ENCODE measurements at places on chromosomes 2 and 18.

DNA sequence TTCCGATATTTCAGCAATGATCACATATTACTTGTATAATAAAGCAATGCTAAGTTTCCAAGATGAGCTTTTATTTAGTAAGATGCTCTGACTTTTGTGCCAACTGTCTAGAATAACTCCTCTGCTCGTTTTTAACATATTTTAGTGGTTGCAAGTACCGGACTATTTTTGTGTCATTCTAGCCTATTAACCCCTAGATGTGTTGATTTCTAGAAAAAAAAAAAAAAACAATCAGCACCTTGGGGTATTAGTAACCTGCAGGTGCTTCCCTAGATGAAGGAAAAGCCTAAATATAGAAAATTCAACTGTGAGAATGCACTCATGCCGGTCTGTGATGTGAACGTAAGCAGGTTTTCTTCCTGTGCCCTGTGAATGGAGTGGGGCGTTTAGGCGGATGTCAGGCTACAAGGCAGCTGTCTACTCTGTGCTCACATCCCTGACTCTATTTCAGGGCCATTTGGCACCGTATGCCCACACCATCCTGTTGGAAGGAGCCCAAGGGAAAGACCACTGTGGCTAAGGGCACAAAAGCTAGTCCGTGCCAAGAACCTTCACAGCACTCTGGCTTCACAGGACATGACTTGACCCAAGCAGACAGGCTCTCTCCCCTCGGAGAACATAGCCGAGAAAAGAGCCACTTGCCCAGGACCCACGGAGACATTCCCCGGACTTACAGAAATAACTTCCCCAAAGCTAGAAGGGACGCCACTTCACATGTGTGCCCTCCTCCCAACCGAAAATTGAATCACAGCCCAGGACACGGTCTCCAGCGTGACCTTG lies 60.9 kb upstream of the AGAP1 start:
- DNase-seq, result peak; percentile 16

DNA sequence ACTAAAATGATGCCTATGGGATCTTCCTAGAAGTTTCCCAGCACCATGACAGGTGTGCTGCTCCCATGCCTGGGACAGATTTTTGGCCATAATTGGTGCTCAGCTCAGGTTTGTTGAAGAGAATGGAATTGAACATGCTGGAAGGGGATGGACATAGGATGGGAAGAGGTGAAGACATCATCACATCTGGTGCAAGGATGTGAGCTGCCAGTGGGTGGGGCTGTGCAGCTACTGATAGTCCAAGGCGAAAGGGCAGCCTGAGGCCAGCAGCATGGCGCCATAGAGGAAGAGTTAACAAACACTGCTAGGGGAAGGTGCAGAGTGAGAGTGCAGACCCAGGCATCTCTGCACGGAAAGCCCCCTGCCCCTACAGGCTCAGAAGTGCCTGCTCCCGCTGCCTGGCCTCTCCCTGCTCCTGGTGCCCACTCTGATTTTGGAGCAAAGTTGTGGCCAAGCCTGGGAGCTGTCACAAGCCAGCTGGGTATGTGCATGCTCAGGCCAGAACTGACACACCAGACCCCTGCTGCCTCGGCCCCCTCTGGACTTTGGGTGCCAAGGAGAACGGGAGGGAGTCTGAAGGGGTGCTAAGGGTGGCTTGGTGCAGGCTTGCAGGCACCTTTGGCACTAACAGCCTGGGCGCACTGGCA lies 178.6 kb downstream of the ZBTB7C start:
- peak; percentile 76 for DNase-seq

GRCh38 chr2:125543968-125544514 lies 1111.9 kb upstream of the GYPC start:
- no peak for DNase-seq

DNA sequence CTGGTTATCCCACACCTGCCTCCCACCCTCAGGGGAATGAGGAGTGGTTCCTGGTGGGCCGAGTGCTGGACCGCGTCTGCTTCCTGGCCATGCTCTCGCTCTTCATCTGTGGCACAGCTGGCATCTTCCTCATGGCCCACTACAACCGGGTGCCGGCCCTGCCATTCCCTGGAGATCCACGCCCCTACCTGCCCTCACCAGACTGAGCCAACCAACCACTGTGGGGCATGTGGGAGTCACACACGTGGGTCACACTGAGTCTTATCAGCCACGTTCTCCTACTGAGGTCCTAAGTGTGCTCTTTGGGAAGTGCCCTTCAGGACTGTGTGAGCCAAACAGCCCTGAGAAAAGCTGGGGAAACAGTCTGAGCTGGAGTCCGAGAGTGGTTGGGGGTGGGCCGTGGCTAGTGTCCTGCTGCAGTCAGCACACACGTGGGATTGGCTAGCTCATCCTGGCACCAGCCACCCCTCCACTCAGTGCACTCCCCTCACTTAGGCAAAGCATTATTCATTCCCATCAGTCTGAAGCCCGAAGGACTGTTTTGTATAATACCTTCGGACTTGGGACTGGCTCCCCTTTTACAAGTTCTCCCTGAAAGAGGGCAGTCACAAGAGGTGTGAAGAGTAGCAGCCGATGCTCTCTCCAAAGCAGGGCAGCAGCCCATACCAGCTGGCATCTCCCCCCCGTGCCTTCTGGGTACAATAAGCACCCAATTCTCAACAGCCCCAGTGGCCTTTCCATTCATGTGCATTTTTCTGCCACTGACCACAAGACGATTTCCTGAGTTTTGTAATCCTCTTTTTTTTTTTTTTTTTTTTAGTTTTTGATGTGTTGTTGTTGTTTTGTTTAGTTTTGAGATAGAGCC lies 4.6 kb downstream of the TIGD1 start:
- DNase-seq, result no peak

GRCh38 chr2:226978300-226978699 lies 142.4 kb downstream of the RHBDD1 start:
- no peak for DNase-seq

DNA sequence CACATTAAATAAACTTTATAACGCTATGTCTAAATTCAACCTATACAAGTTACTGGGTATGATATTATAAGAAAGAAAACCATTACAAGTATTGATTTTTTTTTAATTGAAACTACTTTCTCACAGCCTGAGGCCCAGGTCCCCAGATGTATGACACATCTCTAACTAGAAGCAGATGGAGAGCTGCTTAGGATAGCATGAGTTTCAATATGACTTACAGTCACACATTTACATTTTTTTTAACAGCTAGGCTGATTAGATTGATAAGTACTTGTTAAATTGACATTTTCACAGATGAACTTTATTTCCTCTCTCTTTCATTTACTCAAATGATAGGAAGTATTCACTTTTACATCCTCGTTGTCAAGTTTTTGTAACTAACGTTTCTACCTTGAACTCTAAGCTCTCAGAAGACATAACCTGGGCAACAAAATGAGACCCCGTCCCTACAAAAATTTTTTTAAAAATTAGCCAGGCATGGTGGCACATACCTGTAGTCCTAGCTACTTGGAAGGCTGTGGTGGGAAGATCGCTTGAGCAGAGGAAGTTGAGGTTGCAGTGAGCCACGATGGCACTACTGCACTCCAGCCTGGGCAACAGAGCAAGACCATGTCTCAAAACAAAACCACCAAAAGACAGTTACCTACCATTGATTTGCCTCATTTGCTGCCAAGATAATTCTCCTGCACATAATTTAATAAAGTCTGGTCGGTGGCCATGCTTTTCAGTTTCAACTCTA lies 52.4 kb downstream of the STK39 start:
- no peak for DNase-seq

DNA sequence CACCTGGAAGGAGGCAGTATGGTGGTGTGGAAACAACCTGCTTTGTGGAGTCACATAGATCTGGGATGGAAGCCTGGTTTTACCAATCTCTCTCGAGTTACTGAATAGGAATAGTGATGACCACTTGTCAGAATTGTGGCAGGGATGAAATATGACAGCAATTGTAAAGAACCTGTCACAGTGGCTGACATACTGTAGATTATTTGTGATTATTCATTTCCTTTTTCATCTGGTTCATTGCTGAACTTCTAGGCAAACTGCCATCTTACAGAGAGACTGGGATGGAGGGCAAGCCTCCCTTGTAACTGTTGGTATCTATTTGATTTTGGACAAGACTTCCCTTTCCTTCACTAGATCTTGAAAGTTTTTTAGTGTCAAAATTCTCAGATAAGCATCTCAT lies 42.0 kb downstream of the FMNL2 start:
- no peak for DNase-seq

DNA sequence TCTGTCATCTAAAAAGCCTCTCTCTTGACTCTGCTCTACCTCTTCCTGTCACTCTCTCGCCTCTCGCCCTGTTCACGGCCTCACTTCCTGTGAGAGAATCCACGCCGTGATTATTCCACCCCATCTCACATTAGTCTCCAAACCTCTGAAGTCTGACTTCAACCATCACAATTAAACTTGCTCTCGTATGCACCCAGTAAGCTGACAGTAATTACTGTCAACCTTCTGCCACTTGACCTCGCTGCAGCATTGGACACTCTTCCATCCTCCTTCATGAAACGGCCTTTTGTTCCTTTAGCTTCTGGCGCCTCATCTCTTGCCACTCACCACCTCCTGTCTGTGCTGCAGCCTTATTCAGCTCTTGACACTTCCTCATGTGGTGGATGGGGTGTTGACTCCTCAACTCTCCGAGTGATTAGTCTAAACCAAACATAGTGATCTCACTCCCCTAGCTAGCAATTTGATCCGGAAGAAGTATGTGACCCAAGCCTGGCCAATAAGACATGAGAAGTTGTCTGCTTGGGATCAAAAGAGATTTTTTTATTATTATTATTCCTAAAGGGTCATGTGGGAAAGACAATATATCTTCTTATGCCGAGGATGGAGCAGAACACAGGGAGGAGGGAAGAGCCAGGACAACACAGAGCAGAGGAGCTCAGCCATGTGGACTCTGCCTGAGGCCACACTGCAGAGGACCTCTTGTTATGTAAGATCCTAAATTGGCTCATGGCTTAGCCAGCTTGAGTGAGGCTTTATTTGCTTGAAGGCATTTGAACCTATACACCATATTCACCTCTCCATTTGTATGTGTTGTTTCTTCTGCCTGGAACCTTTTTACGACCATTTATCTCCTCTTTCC lies 38.4 kb upstream of the MYO1B start:
- DNase-seq, result no peak

GRCh38 chr2:28583899-28584553 lies 88.2 kb downstream of the PLB1 start:
- no peak for DNase-seq

- DNase-seq, result no peak
Measured at GRCh38 chr18:31203096-31203793, 40.6 kb upstream of the DSC1 start.

DNA sequence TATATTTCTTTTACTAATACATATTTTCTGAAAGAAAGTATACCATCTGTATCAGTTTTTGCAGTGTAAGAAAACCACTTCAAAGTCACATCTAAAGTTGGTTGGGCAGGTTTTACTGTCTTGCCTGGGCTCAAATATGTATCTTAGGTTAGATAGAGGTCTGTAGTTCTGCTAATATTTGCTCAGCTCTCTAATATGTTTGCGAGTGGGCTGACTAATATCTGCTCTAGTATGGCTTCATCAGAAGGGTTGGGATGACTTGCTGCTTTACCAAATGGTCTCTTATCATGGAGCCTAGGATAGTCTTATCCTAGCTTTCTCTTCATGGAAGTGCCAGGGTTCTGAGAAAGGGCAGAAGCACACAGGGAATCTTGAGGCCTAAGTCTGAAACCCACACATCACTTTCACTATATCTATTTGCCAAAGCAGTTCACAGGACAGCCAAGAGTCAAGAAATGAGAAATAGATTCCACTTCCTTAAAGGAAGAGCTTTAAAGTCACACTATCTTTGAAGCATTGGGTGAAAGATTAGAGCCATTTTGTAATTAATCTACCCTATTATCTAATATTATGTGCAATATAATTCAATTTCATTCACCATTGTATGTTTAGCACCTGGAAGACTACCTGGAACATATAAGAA lies 610.0 kb downstream of the KCNJ3 start:
- DNase-seq, result no peak

DNA sequence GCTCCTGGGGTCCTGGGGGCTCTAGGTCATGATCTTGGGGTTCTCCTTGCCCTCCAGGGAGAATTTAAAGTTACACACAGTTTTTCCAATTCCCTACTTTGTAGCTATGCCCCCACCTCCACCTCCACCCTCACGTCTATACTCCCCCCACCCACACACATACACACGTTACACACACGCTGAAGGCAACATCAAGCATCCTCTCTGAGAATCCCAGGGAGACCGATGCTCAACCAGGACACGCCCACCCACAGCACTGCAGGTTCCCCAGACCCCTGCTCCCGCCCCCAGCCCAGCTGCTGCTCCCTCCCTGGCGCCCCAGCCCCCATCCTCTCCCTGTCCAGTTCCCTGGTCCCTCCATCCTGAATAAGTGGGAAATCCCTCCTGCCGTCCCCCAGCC lies 6.4 kb upstream of the TNS1 start:
- DNase-seq, result peak; percentile 71

DNA sequence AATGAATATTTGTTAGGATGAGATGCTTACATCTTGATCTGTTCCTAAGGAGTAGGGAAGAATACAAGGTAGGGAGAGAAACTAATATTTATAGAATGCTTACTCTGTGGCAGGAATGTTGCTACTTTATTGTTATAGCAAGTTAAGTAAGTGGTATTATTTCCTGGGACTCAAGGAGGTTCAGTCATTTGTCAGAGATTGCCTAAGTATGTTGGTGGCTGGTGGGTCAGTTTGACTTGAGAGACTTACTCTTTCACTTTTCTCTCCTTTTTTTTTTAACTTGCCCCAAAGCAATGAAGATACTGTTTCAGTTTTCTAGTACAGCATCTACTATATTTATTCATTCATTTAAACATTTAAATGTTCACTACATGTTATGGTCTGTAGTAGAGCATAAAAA lies 209.2 kb upstream of the STON1 start:
- DNase-seq, result no peak

DNA sequence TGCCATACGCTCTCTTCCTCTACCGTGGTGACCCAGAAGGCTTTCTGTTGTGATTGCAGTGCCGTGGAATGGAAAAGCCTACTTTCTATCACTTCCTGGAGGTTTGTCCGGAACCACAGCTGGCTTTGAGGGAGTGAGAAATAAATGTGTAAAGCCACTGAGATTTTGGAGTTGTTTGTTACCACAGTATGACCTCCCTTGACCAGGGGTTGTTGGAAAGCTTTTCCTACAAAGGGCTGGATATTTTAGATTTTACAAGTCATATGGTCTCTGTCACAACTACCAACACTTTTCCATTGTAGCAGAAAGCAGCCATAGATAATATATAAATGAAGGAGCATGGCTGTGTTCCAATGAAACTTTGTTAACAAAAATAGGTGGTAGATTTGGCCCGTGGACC lies 70.3 kb downstream of the VAPA start:
- no peak for DNase-seq

DNA sequence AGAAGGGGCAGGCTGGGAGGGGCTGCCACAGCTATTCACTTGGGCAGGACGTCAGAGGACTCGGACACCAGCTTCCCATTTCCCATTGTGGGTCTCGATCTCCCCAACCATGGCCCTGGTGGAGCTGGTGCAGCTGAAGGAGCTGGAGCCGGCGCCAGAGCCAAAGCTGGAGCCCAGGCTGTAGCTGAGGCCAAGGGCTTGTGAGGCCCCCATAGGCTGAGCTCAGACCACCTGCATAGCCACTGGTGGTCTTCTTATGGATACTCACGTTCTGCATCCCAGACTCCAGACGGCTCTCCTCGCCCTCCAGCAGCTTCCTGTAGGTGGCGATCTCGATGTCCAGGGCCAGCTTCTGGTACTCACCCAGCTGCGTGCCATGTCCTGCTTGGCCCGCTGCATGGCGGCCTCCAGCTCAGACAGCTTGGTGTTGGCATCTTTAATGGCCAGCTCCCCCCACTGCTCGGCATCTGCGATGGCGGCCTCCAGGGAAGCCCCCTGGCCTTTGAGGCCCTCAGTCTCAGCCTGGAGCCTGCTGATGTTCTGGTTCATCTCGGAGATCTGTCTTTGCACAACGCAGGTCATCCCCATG lies 6.0 kb upstream of the CDK5R2 start:
- DNase-seq, result no peak
